ENCODE measurements at places on chromosomes 3 and 15.

DNA sequence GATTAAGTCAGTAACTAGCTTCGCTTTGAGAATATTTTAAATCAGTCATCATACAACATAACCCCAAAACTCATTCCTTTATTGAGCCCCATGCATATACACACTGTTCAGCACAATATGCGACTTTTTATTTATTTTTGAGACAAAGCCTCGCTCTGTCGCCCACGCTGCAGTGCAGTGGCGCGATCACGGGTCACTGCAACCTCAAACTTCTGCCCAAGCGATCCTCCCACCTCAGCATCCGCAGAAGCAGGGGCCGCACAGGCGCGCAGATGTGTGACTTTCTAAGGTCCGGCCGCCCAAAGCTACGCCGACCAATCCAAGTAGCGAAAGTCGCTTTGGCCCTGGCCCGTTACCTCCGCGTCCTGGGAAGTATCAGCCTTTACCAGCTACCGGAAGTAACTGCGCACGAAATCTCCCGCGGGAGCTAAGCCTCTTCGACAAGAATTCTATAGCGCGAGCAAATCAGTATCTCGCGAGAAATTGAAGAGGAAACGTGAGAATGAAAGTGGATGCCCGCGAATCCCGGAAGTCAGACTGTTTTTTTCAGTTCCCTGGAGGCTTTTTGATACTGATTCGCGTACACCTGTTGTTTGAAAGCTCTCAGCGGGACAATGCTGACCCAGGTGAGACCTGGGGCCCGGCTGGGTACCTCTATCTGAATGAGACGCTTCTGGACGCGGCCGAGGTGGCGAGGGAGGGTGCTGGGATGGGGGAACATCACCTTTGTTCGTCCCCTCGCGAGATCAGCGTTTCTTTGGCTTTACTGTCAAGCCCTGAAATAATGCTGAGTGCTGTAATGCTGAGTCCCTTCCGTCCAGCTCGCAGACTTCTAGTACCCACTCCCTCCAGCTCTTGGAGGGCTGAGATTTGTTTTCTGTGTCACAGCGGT, at the start of the genes DHFR2 and NSUN3:
DHFR2 (minus strand) TSS at position 404 of the 892 bp plus-strand sequence. CDS start 1,405 bp downstream, outside the sequence.
NSUN3 (plus strand) TSS at position 549 of the 892 bp plus-strand sequence; CDS start at position 615, 66 bp downstream.
- DNase-seq, result peak; percentile 60

DNA sequence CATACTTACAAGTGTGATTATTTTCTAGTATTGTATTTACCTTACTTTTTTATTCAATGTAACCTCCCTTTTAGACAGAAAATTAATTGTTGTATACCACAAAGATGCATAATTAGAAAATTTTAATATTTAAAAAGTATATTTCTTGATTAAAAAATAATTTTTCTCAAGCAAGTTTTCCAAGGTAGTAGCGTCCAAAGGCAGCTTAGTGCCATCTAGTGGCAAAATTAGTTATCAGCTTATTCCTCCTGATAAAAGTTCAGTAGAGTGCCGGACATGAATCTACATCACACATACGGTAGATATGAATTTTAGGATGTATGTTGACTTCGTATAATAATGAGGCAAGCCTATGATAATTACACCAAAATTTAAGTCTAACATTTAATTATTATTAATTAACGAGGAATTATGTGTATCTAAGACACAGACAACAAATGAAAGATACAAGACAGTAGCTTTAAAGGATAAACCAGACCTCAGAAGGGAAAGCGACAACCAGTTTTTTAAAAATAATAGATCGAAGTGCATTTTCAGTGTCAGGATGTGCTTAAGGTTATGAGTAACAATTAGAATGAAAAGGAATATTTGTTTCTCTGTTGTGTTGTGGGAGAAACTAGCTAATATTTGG, 405.9 kb downstream of the ROBO1 start:
- DNase-seq, result no peak

- no peak for DNase-seq
Observed at GRCh38 chr3:10244009-10244408, 4.2 kb upstream of the TATDN2 start.

GRCh38 chr15:84772031-84772430, 23.6 kb downstream of the ZNF592 start:
- DNase-seq, result no peak

DNA sequence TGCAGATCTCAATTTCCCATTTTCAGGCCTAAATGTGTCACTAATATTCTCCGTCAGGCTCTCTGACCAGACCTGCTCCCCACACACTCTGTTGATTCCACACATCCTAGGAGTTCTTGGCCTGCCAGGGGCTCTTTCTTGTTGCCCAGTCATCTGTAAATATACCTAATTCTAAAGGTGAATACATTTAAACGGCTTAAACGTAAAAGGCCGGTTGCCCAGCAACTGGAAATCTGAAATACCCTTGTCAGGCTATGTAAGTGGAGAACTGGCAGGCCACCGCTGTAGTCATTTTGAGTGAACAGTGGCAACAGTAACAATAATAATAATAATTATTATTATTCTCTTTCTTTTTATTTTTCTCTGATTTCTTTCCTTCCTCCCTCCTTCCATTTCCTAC, 302.7 kb downstream of the AGBL1 start:
- no peak for DNase-seq

- DNase-seq, result no peak
Observed at GRCh38 chr3:12454076-12454815, 30.0 kb upstream of the TSEN2 start.

DNA sequence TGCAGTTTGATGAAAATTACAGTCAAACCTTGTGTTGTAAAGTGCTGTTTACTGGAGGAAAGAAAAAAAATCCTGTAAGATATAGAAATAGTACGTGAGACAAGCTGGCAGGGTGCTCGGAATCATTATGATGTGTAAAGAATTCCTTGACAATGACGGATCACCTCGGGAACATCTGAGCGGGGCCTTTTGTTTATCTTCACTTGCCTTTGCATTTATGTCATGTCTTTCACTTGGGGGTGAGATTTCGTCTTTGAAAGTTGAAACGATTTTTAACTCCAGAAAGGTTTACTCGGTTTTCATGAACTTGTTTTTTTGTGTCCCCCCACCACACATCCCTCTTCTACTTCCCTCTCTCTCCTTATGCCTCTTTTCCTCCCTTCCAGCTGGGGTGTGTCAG, 128.3 kb upstream of the VEPH1 start:
- no peak for DNase-seq

GRCh38 chr15:66483131-66483566, 14.4 kb downstream of the SNAPC5 start:
- DNase-seq, result no peak

- no peak for DNase-seq
Observed at GRCh38 chr3:196533260-196533681, 18.1 kb upstream of the SMCO1 start.

DNA sequence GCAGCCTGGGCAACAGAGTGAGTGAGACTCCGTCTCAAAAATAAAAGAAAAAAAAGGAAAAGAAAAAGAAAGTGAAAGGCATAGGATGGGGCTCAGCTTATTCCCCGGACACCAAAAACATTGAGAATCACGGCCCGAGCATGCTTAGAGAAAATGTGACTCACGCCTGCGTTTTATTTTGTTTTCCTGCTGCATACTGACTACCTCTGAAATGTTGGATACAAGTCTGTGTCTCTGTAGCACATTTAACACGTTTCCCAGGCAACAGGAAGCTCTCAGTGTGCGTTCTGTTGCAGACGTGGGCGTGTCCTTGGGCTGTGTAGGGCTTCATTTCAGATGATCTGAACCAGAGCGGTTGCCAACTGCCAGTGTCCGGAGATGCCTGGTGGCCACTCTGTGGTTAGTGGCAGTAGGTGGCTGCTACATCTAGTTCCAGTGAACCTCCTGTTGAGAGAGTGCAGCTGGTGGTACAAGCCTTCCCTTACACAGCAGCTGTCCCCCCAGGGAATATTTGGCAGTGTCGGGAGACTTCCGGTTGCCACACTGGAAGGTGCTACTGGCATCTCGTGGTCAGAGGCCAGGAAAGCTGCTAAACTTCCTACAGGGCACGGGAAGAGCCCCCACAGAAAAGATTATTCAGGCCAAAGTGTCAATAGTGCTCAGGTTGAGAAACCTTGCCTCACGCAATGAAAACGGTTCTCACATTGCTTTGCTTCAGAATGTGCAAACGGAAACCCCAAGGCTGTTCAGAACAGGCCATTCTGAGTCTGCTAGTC, 3.0 kb downstream of the SLC51A start:
- peak; percentile 43 for DNase-seq

- DNase-seq, result no peak
Observed at GRCh38 chr3:194031867-194032635, 103.9 kb upstream of the HES1 start.

DNA sequence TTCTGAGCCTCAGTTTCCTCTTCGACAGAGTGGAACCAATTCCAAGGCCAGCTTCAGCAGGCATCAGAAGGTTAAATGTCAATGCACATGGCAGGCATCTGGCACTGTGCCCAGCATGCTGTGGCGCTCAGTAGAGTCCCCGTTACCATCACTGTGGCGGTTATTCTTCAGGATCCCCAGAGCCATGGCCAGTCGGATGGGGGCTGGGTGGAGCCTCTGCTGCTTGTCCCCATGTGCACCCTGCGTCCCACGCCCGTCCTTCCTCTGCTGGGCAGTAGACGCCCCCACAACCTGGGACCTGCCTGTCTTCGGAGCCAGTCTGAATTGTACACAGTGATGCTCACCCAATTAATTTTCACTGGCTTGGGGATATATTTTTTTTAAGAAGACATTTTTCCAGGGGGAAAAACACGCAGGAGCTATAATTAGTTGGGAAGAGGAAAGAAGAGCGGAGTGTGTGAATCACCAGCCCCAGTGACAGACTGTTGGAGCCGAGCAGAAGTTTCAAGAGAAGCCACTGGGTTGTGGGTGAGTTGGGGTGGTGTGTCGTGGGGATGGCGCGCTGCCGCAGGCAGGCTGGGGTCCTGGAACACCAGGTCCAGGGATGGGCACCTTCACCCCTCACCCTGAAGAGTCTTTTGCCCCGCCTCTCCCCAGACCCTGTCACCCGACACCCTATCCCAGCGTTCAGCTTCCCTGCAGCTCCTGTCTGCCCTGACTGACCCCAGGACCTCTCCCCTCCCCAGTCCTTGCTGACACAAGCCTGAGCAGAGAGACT, 26.8 kb upstream of the RPL29 start:
- DNase-seq, result no peak

DNA sequence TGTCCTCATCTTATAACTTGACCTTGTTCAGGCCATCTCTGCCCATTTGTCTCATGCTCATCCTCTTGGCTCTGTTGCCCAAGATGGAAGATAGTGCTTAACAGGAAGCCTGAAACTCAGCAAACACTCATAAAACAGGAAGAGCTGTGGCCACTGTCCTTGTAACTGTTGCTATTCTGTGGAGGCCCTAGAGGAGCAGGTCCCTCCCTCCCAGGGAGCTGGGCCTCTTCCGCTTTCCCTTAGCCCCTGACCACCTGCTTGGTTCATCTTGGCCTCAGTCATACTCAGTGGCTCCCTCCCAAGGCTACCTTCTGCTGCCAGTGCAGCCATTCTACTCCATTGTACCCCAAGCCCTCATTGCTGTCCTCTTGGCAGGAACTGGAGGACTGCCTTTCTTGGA, 3.5 kb downstream of the MAPKAPK3 start:
- DNase-seq, result no peak

- DNase-seq, result no peak
Observed at GRCh38 chr3:125203731-125204130, 8.8 kb downstream of the SLC12A8 start.

DNA sequence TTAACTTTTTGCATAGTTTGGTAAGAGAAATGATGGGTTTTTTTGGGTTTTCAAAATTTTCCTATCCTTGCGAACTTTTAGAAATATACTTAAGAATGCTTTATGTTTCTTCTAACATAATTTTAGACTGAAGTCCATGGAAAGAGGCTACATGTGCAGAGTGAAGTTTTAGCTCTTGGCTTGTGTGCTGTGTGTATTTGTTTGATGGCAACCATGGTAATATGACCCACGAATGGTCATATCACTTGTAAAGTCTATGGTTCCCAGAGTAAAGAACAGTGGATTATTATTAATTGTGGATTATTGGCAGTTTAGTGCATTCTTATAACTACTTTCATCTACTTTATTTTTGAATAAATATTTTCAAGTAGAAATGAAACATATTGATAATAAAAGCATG, 124.0 kb upstream of the GOLGA6L4 start:
- DNase-seq, result no peak

DNA sequence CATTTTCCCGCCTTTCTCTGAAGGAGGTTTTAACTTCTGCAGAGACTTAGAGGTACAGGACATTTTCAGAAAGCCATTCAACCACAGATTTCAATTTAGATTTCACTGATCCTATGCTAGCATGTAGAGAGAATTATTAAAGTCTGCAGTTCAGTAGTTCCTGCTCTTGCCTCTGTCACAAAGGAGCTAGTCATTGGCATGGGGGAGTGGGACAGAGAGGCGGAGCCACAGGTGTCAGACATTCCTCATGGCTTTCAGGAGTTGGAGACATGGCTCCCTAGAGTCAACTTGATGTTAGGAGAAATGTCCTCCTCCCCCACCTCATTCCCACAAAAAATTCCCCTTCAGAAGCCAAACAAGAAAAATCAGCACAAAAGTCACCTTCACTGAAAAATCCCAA, 66.0 kb upstream of the SIAH2 start:
- DNase-seq, result no peak

GRCh38 chr15:40936709-40937666, 7.8 kb downstream of the DLL4 start:
- DNase-seq, result no peak

DNA sequence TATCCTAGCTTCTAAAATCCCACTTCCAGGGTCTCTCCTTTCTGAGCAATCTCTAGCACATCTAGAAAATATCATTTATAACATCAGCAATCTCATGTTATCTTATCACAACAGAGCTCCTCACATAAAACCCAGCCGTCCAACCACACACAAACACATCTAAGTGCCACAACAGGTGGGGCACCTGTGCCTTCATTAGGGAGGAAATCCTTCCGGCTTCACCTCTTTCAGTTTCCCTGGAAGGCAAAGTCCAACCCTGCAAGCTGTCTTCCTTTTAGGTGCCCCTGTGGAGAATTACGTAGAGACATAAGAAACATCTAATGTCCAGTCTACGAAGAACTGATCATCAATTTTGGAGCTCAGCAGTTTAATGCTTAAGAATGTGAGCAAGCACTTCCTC, 1.6 kb downstream of the ZDHHC3 start:
- DNase-seq, result no peak

DNA sequence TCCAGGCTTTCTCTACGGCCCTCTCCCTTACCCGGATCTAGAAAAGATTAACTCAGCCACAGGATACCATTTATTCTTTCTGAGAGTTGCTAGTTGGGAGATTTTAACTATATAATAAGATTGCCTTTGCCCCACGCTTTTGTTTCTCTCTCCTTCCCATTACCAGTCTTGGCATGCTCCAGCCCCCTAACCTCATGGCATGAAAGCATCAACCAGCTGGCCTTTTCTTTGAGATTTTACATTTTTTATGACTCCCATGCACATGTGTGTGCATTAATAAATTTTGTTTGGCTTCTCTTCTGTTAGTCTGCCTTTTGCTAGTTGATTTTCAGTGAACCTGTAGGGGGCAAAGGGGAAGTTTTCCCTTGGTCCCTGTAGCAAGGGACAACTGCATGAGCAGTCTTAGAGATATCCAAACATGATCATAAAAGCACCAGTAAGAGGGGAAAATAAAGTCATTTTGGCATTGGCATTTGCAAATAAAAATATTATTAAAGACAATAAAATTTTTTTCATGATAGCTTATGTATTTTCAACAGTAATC, 73.6 kb downstream of the OXSM start:
- no peak for DNase-seq

- DNase-seq, result no peak
Observed at GRCh38 chr3:54891540-54891897, 36.3 kb downstream of the LRTM1 start.

Measured in stimulated activated CD4-positive, alpha-beta T cell treated with anti-CD3 and anti-CD28 coated beads, TNF-alpha, amount 100 ng/mL, for 24 hours (primary cell).